ENCODE measurements at places on chromosomes 3 and 15. TPM values are rescaled to one million over a fixed set of nuclear protein-coding genes. Genes with fewer than 3 reads are reported as not detected.

Gene CHRM5
- not detected for total RNA-seq

Gene CCR4
- total RNA-seq, result 0.92 TPM

Gene MED12L
- 0.44 TPM for total RNA-seq

Gene NCKIPSD
- total RNA-seq, result 20.7 TPM

Gene DGKG
- 5.7 TPM for total RNA-seq

Gene TRIM71
- total RNA-seq, result 2.5 TPM

Gene SNURF
- total RNA-seq, result 21.3 TPM

Gene ZNF502
- 2.3 TPM for total RNA-seq

Gene CLDN11
- total RNA-seq, result 22.4 TPM

Gene CPEB1
- 2.7 TPM for total RNA-seq

Gene THAP10
- 2.4 TPM for total RNA-seq

Gene LOXL1
- total RNA-seq, result 7.6 TPM

Gene SHC4
- total RNA-seq, result 0.68 TPM

Gene GHRL
- total RNA-seq, result 2.5 TPM

Gene BFSP2
- total RNA-seq, result not detected

Gene BNC1
- 0.21 TPM for total RNA-seq

Gene FBXO40
- 0.09 TPM for total RNA-seq

Gene SEMA3F
- total RNA-seq, result 44.7 TPM

Gene SLC9C1
- not detected for total RNA-seq

Gene CCDC12
- total RNA-seq, result 42.9 TPM

Gene TRAIP
- 3.0 TPM for total RNA-seq

All from lower lobe of right lung (tissue), 2 donors.